Activated naive CD8-positive, alpha-beta T cell treated with anti-CD3 and anti-CD28 coated beads, Interleukin-2, amount 50 U/mL, for 16 hours (primary cell): ENCODE measurements at places on chromosomes 11 and 22.

DNA sequence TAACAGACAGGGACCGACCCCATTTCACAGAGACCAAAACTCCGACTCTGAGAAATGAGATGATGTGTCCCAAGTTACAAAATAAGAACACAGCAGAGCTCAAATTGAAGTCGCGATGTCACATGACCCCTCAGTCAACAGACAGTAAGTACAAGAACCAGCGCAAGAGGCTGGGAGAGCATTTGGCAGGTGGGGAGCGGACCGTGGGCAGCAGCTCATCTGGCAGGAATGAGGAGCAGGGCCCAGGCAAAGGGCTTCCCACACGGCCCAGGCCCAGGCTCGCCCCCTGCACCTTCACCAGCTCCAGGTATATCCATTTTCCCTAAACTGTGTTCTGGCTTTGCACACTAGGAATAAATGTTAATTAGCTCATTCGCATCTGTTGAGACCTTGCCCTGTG is 34.3 kb downstream of the SCUBE1 start:
- DNase-seq, result no peak

DNA sequence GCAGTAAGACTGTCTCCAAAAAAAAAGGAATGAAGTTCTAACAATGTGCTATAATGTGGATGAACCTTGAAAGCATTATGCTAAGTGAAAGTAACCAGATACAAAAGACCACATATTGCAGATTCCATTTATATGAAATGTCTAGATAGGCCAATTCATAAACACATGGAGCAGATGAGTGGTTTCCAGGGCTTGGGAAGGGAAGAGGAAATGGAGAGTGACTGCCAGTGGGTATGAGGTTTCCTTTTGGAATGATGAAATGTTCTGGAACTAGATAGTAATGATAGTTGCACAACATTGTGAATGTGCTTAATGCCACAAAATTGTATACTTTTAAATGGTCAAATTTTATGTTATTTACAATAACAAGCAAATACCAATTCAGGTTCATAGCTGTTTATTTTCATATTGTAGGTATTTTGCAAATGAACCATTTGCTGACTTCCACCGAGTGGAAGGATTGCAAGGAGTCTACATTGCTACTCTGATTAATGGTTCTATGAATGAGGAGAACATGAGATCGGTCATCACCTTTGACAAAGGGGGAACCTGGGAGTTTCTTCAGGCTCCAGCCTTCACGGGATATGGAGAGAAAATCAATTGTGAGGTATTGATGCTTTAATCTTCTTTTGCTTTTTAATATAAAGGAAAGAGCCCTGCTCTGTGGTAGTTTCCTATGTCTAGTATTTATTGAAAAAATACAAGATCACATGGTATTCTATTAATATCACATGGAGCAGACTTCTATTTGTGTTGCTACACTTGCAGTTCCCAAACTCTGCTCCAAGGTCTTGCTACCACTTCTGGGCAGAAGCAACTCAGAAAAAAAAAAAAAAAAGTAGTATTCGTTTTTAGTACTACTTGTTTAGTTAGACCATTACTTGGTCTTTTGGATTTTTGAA is 67.7 kb upstream of the SORL1-AS1 start:
- DNase-seq, result no peak

- no peak for DNase-seq
Observed at GRCh38 chr11:45688472-45689033, 23.1 kb upstream of the CHST1 start.

DNA sequence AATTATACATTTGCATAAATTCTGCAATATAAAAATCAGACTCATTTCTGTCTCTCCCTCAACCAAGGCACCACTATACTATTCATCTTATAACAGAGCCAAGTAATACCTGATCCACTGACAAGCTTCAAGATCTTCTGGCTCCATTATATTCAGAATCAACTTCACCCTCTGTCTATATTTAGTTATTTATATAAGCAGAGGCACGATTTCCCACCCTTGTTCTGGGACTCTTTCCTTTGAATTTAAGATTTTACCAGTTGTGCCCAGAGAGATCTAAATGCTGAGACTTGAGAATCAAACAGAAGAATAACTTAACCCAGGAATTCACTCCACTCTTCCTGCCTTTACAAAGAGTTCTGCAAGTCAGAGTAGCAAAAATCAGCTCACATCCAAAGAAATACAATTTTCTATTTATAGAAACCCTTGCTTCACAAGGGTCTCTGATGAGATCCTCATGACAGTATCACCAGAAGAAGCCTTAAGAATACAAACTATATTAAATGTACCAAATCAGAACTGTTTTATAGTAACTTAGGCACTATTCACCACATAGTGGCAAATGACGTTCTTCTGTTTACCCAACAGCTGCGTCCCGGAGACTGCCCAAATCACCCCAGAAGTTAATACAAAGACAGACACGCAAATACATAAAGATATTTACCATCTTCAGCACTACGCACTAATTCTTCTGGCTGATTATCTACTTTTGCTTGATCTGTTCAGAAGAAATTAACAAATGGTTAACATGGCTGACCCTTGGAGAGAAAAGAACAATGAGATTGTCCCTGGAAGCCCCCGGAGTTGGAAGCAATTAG is 32.3 kb upstream of the CCDC89 start:
- no peak for DNase-seq

- DNase-seq, result peak; percentile 33
Observed at GRCh38 chr11:32792948-32793475, 1.4 kb downstream of the CCDC73 start.

GRCh38 chr22:30841273-30841672 is 127.3 kb downstream of the MORC2 start:
- DNase-seq, result no peak

GRCh38 chr11:130426837-130427341 is 1.5 kb downstream of the ADAMTS8 start:
- DNase-seq, result no peak

DNA sequence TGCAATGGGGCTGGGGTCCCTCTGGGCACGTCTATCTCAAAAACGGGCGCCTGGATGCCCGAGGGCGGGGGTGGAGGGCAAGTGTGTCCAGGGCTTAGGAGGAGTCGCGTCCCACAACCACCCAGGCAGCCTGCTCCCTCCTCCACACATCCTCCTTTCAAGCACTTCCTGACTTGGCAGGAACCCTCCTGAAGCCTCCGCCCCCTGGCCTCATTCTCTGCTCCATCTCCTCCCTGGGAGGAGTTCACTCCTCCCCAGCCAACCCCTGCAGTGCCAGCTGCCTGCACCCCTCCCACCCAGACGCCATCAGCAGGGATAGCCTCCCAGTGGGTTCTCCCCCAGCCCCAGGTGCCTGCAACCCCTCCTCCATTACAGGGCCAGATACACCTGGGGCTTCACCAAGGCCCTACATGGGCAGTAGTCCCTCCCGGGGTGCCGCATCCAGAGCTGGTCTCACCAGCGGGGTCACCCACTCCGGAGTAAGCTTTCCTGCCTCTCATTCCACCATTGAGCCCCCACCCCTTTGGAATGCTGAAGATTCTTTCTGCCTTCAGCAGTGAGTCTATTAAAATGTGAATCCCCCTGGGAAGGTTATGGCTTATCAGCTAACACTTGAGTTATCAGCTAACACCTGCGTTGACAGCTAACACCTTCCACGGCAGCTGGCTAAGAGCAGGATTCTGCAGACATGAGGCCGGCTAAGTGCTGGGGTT is 24.4 kb downstream of the RTN4R start:
- no peak for DNase-seq

DNA sequence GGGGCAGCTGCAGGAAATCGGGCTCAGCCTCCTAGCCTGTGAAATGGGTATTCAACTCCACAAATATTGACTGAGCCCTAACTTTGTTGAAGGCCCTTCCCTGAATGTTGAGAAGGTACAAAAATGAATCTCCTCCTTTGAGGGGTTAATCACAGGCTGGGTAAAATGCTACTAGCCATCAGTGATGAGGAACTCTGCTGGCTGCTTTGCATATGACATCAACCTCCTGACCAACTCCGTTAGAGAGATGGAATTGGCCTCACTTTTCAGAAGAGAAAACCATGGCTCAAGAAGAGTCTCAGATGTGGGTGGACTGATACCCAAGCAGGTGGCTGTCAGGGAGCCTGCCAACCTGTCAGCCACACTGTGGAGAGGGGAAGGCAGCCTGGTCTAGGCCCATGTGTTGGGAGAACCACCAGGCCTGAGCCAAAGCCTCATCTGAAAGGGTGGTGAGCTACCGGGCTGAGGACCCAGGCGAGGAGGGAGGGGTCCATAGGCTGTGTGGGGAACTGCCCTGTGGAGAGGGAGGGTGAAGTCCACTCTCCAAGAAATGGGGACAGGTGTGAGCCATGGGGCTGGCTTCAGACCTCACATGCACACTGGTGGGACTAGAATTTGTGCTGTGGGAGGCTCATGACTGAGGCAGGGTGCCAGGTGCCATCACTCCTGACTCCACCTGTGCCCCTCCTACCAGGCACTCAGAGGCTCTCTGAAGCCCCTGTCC is 11.8 kb downstream of the CDCA5 start:
- DNase-seq, result no peak

DNA sequence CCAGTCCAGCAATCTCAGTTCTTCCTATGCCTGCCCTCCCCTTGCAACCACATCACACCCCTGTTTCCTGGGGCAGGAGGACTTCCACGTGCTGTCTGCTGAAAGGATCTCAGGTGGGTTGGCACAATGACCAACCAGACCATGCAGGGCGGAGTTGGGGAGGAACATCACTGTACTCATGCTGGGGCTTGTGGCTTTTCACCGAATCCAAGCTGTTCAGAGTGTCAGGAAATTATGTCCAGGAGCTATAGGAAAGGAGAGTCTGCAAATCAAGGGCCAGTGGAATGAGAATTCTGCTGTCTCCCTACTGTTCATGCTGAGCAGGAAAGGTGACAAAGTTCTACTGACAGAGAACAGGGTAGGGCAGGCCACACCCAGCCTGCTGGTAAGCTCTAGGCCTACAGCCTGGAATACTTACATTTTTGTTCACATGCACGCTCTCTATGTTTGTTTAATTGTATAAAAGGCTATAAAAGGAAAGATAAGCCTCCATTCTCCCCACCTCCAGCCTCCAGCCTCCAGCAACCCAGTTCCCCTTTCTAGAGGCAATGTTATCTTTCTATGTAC is 1.7 kb upstream of the PLAAT2 start:
- DNase-seq, result no peak

GRCh38 chr11:86179646-86180064 is 64.9 kb upstream of the EED start:
- no peak for DNase-seq

- no peak for DNase-seq
Observed at GRCh38 chr11:116707161-116707629, 65.6 kb downstream of the BUD13 start.

DNA sequence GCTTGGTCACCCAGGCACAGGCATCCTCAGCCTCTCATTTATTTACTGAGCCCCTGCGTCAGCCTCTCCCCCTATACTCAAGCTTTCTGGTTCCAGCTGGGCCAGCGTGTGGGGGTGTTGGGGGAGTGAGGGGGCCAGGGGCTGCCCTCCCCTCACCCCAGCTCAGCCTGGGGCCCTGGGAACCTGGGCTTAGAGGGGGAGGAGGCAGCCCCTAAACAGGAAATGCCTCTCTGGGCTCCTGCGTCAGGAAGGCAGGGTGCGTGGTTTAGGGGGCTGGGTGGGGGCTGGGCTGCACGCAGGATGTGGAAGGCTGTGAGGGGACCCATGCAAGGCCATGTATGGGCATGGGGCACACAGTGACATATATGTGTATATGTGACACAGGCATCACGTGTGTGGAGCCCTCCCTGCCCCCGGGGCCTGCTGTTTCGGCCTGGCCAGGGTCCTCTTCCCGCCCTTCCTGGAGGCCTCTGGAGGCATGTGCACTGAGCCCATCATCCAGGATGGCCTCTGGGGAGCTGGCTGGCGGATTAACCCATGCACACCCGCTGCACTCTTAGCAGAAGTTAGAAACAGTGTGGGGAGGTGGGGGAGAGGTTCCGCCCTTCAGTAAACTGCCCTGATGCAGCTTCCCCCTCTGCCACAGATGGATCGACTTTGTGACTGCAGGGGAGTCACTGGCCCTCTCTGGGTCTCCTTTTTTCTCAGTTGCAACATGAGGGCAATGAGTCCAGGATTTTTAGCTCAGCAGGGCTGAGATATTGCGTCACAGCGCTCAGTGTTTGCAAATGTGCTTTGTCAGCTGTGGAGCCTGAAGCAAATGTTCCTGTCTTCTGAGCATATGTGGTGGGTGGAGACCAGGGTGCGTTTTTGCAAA is 1.1 kb upstream of the CD248 start:
- no peak for DNase-seq

DNA sequence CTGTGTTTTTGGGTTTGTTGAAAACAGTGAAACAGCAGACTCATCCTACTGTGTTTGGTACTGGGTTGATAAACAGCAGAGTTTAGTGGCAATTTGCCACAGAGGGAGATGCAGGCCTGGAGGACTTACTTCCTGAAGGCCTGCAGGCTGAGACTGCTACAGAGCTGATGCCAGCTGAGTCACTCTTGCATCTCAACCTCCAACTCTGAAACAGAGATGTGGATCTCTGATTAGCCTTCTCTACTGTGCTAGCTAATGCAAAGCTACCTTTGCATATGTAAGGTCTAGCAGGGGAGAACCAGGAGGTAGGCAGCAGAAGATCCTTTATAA is 14.3 kb downstream of the ATP5MG start:
- DNase-seq, result no peak

DNA sequence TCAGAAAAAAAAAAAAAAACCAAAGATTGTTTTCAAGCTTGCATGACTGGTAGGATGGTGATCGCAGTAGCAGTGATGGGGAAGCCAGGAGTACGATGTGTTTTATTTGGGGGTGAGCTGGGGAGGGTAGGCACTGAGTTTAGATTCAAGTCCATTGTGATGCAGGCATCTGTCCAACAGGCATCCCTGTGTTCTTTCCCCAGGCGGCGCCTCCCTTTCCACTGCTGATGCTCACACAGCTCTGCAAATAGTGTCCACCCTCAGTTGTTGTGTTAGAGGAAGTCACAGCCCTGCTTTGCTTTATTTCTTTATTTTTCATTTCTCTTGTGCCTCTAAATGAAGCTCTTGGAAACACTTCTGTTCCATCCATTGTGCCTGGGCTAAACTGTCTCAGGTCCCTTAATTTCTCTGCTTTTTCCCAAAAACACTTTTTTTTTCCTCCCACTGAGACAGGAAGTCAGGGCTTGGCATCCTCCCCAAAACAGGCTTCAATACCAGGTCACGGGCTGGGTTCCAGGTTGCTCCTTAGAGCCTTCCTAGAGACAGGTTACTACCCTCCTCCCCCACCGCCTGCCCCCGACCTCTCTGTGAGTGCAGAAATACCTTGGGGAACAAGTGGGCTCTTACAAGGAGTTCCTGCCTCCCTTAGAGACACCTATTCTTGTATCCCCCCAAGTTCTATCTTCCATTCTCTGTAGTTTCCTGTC is 38.6 kb upstream of the HSPA8 start:
- DNase-seq, result no peak

GRCh38 chr11:10459029-10459970 is 4.2 kb downstream of the AMPD3 start:
- DNase-seq, result peak; percentile 19

DNA sequence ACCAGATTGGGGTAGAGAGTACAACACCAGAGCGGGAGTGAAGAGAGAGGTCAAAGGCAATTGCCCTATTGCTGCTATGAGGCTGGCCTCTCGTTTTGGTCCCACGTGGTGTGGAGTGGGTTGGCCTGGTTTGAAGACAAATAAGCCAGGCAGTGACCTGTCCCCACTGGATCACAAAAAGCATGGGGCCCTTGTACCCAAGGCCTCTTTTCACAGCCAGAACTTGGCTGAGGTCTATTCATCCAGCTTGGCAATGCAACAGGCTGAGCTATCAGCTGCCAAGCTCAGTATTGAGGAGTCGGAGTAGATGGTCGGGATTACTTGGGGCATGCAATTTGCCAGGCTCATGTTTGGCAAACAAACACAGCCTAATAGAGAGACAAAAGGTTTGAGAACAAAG is 19.2 kb upstream of the GALNT18 start:
- no peak for DNase-seq
